ENCODE measurements at places on chromosomes 1 and 21.

- DNase-seq: no peak
Observed at GRCh38 chr1:218916720-218917119, 257.0 kb upstream of the LYPLAL1 start.

GRCh38 chr1:3465091-3465934, 10.8 kb downstream of the ARHGEF16 start:
- DNase-seq: no peak

GRCh38 chr1:114346480-114347029, 164.4 kb downstream of the TRIM33 start:
- DNase-seq: peak; percentile 96

GRCh38 chr1:41592451-41593125, 108.1 kb upstream of the EDN2 start:
- no peak for DNase-seq

DNA sequence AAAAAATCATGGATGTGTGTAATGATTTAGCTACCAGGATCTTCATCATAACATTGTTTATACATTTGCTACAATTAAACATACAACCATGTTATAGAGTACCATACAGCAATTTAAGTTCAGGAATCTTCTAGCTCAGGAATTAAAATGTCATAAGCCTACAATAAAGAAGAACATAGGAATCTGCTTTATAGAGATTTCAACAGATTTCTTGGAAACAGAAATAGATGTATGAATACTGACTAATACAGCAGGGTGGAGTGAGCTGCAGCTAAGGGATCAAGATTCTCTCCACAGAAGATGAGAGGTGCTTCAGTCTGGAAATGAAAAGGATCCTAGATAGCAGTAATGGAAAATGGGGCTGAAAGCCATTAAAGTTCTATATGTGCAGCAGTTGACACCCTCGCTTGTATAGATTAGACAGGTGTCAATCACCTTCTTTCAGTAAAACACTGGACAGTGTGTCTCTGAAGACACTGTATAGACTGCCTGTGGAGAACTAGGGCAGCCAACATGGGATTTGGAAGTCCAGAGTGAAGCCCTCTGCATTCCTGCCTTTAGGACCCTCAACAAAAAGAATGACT, 73.9 kb downstream of the DNTTIP2 start:
- DNase-seq: peak; percentile 41

DNA sequence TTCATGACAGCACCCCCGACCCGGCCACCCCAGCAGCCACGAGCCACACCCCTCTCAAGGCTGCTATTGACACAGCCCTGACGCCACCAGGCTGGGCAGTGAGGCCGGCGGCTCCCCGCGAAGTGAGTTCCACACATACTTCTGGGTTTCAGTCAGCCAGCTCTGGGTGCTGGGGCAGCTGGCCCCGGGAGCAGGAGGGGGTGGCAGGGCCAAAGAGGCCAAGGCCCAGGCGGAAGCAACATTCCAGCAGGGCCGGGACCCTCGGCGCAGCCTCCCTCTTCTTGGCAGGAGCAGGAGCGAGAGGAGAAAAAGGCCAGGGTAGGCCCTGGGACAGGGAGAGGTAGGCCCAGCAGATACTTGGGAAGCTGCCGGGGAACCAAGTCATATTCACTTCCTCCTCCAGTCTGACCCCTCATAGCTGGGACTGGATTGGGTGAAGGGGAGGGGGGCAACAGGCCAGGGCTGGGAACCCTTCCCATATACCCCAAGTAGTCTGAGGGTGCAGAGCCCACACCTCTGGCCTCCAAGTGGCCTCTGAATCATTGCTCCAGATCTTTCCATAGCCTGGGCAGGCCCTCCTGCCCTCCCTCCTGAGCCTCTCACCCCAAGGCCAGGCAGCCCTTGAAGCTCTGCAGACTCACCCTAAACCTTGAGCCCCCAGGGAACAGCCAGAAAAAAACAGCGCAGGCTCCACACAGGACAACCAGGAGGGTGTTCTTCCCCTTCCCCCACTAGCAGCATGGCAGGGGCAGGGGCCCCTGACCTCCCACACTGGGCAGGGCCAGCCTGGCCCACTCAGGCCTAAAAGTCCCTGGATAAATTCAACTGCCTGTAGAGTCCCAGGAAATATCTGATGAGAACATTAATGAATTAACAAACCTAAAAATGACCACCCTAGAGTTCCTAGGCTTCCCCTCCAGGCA, 5.7 kb downstream of the HSPG2 start:
- peak; percentile 84 for DNase-seq

DNA sequence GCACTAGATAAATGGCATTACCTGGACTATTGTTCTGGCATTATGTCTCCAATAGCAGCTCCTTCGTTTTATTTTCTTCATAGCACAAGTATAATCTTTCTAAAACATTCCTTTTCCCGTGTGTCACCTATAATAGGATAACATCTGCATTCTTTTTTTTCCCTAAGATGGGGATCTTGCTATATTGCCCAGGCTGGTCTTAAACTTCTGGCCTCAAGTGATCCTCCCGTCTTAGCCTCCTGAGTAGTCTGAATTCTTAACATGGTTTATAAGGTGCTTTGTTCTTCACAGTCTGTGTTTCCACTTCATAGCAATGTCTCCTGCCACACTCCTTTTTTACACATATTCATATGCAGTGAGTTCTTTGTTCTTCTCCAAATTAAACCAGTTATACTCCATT, 8.6 kb upstream of the MOV10 start:
- no peak for DNase-seq

GRCh38 chr1:45815667-45816458, 12.5 kb downstream of the MAST2 start:
- peak; percentile 16 for DNase-seq

- DNase-seq: no peak
Observed at GRCh38 chr21:31905503-31906451, 33.0 kb downstream of the HUNK start.

GRCh38 chr1:14143777-14144176, 443.8 kb downstream of the PRDM2 start:
- DNase-seq: no peak

GRCh38 chr1:56590520-56591011, 11.2 kb upstream of the PLPP3 start:
- DNase-seq: peak; percentile 25

Measured in choroid plexus epithelial cell (primary cell).